B cell (primary cell): ENCODE measurements at places on chromosomes 16 and 17. TPM values are rescaled to one million over a fixed set of nuclear protein-coding genes. Genes with fewer than 3 reads are reported as not detected.
A peak's percentile ranks its signal among the peaks of the same experiment; 100 is the strongest.

Gene CDH11
- polyA plus RNA-seq, result not detected in 2 replicates

DNA sequence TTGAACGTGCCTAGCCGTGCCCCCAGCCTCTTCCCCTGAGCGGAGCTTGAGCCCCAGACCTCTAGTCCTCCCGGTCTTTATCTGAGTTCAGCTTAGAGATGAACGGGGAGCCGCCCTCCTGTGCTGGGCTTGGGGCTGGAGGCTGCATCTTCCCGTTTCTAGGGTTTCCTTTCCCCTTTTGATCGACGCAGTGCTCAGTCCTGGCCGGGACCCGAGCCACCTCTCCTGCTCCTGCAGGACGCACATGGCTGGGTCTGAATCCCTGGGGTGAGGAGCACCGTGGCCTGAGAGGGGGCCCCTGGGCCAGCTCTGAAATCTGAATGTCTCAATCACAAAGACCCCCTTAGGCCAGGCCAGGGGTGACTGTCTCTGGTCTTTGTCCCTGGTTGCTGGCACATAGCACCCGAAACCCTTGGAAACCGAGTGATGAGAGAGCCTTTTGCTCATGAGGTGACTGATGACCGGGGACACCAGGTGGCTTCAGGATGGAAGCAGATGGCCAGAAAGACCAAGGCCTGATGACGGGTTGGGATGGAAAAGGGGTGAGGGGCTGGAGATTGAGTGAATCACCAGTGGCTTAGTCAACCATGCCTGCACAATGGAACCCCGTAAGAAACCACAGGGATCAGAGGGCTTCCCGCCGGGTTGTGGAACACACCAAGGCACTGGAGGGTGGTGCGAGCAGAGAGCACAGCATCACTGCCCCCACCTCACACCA, 724 bp downstream of the GAA start:
- no peak for DNase-seq

DNA sequence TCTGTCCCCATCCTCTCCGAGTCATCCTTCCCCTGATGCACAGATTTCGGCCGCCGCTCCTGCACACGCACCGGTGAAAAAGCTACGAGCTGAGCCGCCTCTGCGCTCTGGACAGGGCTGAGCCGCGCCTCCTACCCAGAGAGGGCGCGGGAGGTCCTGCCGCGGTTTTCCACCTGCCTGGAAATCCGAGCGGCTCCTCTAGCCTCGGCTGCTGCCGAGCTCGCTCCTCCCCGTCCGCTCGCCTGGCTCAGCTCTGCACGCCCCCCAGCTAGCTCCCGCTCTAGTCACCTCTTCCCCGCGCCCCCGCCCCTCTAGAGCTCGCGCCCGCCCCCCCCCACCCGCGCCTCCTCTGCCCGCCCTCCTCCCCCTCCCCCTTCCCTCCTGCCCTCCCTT, 198 bp upstream of the SHISA9 start:
- DNase-seq, result peak; percentile 11

GRCh38 chr17:65918500-65918899, 273.4 kb downstream of the CEP112 start:
- DNase-seq, result no peak

Gene ALKBH5
- 63.3 and 97.4 TPM in 2 replicates for polyA plus RNA-seq

DNA sequence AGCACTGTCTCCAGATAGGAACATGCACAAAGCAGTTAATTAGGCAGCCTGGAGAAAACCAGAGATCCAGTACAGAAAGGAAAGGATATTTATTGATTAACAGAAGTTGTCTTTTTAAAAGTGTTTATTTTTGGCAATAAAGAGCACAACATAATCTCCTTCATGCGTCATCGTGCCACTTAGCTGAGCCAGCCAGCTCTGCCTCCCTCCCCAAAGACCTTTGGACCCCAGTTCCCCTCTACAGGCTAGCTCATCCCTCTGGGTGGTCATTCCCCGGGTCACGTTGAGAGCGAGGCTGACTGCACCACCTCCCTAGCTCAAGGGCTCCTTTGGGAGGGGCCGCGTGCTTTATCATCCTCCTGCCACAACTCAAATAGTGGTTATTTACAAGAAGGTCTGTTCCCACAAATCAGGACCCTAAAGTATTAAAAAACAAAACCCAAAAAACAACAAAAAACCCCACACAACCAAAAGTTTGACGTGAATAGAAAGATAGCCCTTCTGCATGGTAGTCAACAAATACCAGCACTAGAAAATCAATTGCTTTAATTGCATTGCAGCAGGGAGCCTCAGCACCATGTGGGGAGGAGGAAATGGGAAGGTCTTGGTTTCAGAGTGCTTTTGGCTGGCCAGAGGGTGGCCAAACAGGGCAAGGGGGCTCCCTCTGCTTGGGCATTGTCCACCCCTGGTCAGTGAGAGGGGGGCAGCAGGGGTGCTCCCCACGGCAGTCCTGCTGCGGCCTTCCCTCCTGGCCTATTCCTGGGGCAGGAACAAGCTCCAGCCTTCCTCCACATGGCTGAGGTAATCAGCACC, 9.6 kb downstream of the POLR2C start:
- no peak for DNase-seq
